ENCODE measurements at places on chromosomes 1 and 21.

DNA sequence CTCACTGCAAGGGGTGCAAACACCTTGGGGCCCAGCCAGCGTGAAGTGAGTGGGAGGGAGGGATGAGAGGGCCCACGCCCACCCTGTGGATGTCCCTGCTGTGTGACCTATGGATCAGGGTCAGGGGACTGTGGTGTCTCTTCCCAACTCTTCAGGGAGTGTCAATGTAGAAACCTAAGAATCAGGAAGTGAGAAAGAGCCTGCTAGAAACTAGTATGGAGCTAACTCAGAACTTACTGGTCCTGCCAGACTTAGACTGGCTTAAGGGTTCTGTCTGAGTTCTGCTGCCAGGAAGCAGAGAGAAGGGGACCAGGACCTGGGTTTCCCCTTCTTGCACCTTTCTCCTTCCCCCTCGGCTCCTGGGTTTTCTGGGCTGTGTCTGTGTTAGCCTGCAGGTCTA lies 1.8 kb upstream of the IL10 start:
- DNase-seq, result no peak

GRCh38 chr1:109786531-109787021 lies 22.9 kb upstream of the EPS8L3 start:
- DNase-seq, result no peak

DNA sequence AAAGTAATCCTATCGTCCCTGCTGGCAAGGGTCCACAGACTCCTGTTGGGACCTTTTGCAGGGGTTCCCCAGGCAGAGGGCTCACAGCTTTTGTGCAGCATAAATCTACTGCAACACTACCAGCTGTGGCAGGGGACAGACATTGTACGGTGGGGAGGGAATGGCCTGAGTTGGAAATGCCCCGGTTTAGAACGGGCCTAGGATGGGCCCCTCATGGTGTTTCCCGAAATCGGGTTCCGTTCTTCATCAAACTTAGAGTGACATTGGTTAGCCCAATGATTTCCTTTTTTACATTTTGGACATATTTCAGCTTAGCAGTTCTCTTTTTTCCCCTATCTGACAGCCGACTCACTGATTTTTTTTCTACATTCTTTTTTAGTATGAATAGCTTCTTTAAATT lies 26.5 kb upstream of the SAMD11 start:
- DNase-seq, result no peak

DNA sequence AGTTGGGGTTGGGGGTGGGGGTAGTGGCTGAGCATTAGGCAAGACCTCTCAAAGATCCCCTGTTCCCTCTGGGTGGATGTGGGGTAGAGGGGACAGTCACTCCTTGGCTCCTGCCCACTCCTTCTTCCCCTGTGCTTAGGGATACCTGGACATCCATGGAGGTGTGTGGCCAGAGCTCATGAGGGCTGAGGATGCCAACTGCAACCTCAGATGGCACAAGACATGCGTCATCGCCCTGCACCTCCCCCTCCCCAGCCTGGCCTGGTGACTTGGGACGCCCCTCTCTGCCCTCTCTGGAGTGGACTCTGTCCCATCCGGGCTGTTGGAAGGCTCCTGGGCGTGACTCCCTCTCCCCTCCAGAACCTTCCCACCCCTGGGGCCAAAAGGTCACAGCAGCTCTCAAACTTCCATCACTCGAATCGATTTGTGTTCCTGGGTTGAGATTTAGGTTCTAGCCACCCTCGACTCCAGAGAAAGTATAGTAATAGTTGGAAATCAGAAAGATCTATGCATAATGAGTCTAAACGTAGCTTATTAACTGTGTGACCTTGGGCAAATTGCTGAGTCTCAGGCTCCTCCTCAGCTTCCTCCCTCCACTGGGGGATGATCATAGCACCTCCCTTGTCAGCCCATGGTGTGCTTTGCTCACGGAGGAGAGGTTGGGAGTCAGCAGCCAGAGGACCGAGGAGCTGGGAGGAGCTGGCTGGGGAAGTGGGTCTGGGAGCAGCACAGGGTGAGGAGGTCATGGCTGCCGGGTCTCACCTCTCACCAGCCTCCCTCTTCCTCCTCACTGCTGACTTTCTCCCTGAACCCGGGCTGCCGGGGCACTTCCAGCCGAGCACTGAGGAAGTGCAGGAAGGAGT lies 2.2 kb upstream of the PTPN7 start:
- DNase-seq, result no peak

DNA sequence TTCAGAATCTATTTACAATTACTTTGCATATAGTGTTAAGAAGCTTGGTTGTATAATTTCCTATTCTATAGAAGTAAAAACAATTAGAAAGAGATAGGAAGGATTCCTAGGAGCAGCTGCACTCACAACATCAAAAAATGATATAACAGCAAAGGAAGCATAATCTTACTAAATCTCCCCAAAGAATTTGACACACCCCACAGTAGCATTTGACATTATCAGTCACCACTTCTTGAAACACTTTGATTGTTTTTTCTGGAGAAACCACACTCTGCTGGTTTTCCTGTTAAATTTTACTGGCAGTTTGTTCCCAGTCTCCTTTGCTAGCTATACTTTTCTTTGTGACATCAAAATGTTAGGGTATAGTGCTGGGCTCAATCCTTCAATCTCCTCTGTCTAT lies 100.8 kb upstream of the KIAA1614 start:
- DNase-seq, result no peak

- DNase-seq, result no peak
These were observed 1.8 kb upstream of the OMA1 start for GRCh38 chr1:58548371-58548770.

DNA sequence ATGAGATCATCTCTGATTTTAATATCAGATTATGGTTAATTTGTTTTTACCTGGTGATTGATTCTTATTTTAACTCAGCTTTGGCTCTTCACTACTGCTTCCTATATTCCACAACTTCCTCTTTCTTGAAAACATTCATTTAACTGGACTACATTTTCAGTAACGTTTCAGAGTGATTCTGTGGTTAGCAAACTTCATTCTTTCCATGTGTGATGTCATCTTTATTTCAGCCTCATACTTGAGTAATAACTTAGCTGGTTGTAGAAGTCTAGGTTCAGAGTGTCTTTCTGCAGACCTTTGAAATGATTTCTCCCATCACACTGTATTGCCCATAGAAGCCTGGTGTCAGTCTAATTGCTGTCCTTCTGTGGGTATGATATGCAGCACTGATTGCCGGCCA lies 36.0 kb upstream of the SLC35F3 start:
- no peak for DNase-seq

DNA sequence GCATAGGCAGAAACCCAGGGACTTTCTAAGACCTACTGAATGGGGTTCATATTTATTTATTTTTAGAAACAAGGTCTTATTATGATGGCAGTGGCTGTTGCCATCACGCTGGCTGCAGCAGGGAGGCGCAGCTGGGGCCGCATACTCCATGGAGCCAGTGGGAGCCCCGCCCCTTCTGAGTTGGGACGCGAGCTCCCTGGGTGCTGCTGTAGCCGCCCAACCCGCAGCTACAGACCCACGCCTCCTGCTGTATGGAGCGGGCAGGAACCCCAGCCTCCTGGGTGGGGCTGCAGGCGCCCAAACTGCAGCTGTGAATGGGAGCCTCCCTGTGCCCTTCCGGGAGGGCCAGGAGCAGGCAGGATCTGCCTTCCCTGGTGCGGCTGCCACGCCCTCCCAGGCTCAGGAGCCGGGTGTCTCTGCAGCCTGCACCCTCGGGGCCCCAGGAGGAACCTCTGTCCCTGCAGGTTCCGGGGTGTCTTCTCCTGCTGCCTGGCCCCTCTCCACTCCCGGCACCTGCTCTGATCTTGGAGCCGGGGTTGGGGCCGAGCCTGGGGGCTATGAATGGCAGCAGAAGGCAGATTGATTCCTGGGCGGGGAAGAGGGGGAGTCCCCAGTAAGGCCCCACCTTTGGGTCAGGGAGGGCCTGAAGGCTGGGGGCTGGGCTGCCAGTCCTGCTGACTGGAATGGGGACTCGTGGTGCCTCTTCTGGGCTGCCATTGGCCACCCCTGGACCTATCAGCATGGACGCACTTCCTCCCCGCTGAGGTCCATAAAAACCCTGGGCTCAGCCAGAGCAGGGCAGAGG lies 66.5 kb upstream of the LRRN2 start:
- DNase-seq, result peak; percentile 17

DNA sequence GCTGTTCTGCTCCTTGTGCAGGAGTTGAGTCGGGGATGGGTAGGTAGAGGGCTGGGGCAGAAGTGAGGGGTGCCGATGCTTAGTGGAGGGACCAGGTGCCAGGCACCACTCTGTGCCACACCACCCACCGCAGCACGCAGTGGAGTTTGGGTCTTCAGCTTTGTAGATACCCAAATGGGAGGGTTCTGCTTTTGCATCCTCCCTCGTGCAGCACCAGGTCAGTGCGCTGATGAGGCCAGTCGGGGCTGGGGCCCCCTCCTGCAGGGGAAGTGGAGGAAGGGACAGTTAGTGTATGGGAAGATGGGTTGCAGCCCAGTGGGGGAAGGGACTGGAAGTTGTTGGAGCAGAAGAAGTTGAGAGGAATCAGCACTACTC lies 244.0 kb downstream of the RHOU start:
- DNase-seq, result no peak

GRCh38 chr1:87426463-87427249 lies 98.0 kb downstream of the LMO4 start:
- DNase-seq, result no peak

GRCh38 chr1:230351514-230351913 lies 74.6 kb downstream of the PGBD5 start:
- no peak for DNase-seq

- no peak for DNase-seq
These were observed 56.3 kb downstream of the POU2F1 start for GRCh38 chr1:167276969-167277368.

- no peak for DNase-seq
These were observed 1.5 kb downstream of the TMEM201 start for GRCh38 chr1:9590201-9590600.

DNA sequence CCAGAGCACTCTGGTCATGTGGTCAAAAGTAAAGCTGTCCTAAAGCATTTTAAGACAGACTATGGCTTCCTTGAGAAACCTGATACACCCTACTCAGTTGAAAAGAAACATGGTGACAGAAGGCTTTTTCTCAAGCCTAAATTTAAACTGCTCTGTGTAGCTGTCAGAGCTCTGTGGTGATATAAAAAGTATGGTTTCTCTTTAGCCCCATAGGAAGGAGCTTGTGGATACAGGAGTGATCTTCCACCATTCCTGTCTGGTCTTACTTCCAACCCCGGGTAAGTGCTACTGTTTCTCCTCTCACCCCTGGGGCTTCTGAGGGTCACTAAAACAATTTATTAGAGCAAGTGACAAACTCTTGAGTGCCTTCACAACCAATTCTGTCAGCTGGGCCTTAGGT lies 8.5 kb downstream of the TP53BP2 start:
- DNase-seq, result no peak

DNA sequence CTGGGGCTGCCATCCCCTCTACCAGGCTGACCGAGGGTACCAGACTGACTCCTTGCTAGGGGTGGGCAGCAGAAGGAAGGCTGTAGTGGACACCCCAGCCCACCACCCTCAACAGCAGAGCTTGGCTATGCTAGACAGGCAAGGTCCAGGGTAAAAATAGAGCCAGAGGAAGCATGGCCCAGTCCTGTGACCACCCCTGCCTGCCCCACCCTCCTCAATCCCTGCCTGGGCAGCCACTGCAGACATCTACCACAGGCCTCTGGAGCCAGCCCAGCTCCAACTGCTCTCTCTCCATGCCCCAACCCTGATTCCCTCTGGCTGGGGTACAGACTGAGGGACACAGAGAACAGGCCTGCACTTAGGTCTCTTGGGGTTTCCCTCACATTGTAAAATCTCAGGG lies 1.7 kb downstream of the S100A1 start:
- DNase-seq, result no peak

GRCh38 chr21:38631676-38632075 lies 133.4 kb upstream of the ERG start:
- DNase-seq, result no peak

DNA sequence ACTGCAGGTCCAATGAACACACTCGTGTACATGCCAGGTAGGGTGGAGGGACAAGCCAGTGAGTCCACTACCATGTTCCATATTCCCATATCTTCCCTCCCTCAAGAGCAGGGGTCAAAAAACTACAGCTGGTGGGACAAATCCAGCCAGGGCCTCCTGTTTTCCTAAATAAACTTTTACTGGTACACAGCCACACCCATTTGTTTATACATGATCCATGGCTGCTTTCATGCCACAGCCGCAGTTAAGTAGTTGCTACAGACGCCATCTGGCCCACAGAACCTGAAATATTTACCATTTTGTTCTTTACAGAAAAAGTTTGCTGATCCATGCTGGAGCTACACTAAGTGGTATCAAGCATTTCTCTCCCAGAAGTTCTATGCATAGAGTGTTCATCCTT lies 42.4 kb downstream of the CASQ2 start:
- DNase-seq, result no peak

DNA sequence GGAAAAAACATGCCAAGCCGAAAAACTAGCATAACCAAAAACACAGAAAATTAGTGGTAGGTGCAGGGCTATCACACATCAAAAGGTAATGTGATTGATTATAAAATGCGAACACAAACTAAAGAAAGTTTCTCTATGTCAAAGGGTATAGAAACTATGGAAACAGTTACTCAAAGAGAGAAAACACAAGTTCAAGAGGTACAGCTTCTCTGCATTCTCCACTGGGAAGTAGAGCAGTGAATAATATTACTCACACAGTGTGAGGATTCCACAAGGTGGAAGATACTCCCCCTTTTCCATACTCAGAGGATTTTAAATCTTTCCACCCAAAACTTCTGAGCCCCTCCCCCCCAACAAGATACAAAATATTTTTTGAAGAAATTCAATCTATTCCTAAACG lies 18.6 kb downstream of the AKT3 start:
- DNase-seq, result no peak

DNA sequence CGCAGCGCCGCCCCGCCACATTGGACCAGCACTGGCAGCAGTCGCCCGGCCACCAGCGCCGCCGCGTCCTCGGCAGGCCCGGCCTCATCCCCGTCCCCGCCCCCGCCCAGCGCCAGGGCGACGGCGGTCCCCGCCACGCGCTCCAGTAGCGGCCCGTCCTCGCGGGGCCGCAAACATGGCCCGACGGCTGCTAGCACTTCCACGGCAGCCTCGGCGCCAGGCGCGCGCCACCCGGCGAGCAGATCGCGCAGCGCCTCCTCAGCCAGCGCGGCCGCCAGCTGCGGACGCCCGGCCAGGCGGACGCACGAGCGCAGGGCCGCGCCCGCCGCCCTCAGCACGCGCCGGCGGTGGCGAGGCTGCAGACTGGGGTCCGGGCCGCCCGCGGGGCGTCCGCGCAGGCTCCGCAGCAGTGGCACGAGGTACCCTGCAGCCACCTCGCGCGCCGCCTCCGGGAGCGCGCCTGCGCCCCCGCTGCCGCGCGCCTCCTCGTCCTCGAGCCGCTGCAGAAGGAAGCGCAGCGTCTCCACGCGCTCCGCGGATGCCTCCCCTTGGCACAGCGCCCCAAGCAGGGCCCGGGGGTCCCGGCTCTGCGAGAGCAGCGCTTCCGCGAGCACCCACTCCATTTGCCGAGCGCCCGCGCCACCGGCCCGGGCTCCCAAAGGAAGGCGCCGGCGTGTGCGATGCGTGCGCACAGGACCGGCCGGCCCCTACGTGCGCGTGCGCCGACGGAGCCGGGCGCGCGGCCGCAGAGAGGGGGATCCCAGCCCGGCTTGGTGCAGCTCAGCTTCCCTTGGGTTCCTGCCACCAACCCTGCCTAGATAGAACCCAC lies at the start of gene TARBP1:
Gene TARBP1, minus strand, starts transcription at position 699 of the 829 bp plus-strand sequence. Its CDS starts 76 bp downstream, at position 623.
- DNase-seq, result peak; percentile 80

All from body of pancreas (tissue), 4 donors.